M059J (cell line): ENCODE measurements at places on chromosomes 6 and 20. TPM values are rescaled to one million over a fixed set of nuclear protein-coding genes. Genes with fewer than 3 reads are reported as not detected.

The GNRH2 gene
- total RNA-seq: not detected in 2 replicates

The SIRPB1 gene
- total RNA-seq: 4.2 and 6.8 TPM in 2 replicates

- peak; percentile 22 for DNase-seq
These were observed 45.6 kb downstream of the TAF8 start for GRCh38 chr6:42095776-42096541.

DNA sequence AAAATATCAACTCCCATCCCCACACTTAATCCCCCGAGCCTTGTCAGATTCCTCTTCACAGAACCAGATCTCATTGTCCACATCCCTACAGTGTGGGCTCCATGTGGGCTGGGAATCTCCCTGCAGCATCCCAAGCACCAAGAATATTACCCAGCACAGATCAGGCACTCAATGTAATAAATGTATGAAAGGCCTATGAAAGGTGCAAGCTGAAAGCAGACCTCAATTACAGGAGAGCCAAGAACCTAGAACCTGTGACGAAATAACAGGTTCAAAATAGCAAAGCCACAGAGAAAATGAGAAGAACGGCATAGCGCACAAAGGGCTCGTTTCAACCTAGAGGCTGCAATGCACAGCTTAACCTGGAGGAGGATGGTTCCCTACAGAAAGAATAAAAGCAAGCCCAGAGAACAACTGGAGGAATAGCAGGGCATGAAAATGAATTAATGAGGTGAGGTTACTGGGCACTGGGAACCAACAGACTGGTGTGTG, 3.1 kb downstream of the SLC23A2 start:
- no peak for DNase-seq

GRCh38 chr20:17940224-17940971, 28.2 kb downstream of the SNX5 start:
- DNase-seq: peak; percentile 39

The ZSCAN31 gene
- total RNA-seq: 19.7 and 20.4 TPM in 2 replicates

The JPH2 gene
- total RNA-seq: 16.4 and 39.3 TPM in 2 replicates

- no peak for DNase-seq
These were observed 25.8 kb upstream of the PLCG1 start for GRCh38 chr20:41111578-41111951.

- peak; percentile 52 for DNase-seq
These were observed 274.3 kb downstream of the COL12A1 start for GRCh38 chr6:74931558-74931957.

The ALDH5A1 gene
- total RNA-seq: 1.8 and 3.0 TPM in 2 replicates

The KIF13A gene
- 27.2 and 60.1 TPM in 2 replicates for total RNA-seq

- DNase-seq: no peak
These were observed 306.8 kb downstream of the LMBRD1 start for GRCh38 chr6:69489970-69490369.

DNA sequence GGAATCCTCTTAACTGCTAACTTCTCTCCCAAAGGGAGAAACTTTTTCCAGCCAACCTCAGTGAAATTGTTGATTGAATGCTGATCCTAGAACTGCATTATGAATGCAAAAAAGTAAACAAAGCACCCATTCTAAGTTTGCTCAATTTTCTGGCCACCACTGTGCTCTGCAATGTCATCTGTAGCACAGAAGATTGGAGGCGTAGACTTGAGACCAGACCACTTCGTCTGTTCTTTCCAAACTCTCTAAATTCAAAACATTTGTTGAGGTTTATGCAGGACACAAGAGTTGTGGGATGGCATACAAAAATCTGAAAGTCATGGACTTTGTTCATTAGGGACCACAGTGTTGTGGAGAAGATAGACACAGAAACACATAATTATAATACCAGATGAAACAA, 11.1 kb upstream of the TSPYL1 start:
- DNase-seq: no peak

DNA sequence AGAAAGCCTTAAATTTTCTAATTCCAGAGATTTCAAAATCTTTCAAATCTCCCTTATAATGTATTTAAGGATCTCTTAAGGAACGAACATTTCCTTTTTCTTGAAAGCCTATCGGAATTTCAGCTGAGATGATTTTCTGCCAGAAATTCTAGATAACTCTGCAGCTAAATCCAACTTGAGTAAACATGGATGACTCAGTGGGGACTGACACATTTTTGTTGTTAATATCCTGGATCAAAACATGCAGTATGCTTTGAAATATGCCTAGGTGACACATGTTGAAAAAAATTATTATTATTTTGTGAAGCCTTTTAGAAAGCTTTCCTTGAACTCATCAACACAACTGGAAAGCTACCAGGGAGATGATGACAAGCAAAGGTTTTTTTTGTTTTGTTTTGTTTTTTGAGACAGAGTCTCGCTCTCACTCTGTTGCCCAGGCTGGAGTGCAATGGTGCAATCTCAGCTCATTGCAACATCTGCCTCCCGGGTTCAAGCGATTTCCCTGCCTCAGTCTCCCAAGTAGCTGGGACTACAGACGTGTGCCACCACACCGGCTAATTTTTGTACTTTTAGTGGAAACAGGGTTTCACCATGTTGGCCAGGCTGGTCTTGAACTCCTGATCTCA, 140.1 kb upstream of the SNX9 start:
- peak; percentile 48 for DNase-seq

GRCh38 chr20:36613974-36614373, 8.4 kb downstream of the RAB5IF start:
- DNase-seq: no peak

DNA sequence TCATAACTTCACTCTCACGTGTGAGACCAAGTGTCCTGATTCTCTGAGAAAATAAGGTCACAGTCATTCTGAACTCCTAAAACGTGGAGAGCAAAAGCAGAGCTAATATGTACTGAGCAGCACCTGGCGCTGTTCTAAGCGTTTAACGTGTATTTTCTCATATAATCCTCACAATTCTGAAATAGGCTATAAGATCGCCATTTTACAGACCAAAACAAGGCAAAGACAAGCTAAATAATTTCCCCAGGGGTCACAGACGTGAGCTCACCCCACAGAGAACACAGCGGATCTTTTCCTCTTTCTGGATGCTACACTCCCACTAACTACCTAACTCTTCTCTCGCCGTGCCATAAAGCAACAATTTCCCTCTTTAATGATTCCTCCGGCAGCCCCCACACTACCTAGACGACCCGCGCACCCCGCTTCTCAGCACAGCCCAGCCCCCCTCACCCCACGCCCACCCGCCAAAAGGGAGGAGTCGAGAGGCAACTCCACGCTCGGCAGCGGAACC, 636 bp downstream of the SUPT3H start:
- DNase-seq: peak; percentile 30

The CGA gene
- 22.8 and 26.6 TPM in 2 replicates for total RNA-seq

DNA sequence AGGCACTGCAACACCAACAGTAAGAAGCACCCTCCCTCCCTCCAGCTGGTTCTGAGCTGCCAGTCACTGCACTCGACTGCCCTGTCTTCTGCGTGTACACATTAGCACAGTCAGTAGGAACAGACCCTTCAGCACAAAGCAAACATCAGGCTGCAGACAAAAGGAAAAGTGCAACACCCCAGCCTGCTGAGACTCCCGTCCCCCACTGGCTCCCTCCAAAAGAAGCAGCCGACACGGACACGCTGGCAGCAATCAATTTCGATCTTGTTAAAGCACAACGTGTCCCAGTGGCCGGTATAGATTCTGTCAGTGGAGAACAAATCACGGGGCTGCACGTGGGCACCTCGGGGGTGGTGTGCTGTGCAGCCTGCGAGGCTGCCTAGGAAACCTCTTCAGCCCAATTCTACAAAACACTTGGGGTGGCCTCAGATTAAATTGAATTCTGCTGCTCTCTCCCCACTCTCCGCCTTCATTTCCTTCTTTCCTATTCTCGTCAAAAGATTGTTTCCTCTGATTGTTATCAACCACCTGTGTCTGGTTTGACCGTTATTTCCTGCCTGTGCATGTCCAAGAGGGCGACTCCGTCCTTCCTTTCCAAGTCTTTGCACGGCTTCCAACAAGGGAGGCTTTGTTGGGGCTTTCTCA, 38.7 kb downstream of the TRAF3IP2 start:
- DNase-seq: no peak

The PPP1R16B gene
- not detected in 2 replicates for total RNA-seq

GRCh38 chr6:19231878-19232561, 605.1 kb upstream of the ID4 start:
- no peak for DNase-seq

The BCL2L1 gene
- 108 and 117 TPM in 2 replicates for total RNA-seq

DNA sequence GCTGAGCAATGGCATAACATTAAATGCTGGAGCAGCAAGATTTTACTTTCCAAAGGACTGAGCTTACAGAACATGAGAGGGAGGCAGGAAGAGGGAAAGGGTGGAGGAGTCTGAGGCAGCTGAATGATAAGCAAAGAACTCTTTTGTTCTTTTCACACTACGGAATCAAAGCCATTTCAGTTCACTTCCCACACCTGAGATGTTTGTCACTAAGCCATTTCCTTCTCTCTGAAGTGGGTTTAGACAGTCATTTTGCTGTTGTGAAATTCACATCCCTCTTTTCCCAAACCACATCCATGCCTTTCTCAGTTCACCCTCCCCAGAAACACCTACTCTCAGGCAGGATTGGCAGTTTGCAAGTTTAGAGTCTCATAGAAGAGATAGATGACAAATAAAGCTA, 267.9 kb downstream of the ADGRG6 start:
- DNase-seq: peak; percentile 67

- DNase-seq: no peak
These were observed 419.6 kb upstream of the MARCKS start for GRCh38 chr6:113437566-113437965.

- DNase-seq: no peak
These were observed 43.8 kb upstream of the GPR6 start for GRCh38 chr6:109934293-109934692.

DNA sequence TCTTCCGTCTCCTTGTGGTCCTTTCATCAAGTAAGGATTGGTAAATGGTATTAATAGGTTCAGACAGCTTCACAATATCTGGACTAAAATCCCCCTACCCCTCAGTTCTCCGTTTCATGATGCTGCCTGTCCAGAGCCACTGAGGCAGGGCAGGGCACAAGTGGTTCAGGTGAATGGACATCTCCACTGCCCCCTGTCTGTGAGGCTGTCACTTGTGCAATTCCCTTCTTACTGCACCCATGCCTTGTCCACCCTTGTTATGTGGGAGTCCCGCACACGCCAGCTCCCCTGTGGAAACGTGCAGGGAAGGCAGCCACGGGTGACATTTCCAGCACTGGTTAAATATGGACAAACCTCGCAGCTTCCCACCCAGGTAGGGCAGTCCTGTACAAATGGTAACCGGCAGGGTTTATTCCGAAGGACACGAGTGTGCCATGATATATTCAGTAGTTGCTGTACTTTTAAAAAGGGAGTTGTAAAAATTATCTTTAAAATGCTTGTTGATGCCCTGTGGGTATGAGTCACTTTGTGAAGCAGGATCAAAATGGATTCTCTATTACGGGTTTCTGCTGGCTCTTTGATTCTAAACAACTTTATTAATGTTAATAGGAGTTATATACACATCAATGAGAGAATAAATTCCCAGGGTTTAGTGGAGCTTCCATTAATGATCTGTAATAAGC, 73.5 kb downstream of the FYN start:
- DNase-seq: peak; percentile 37

DNA sequence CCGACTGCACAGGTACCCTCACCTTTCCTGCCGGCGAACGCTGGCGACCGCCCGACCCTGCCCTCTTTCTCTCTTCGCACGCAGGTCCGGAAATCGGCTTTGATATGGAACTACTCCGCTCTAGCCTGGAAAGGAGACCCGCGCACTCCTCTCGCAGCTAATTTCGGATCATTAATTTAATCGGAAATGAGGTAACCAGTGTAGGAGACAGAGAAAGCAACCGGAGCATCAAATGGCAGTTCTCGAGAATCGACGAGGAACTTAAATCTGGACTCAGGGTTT, 949 bp upstream of the ATXN1 start:
- peak; percentile 72 for DNase-seq
